ENCODE measurements at places on chromosomes 7 and 10.

GRCh38 chr10:128438417-128439063, 312.3 kb upstream of the MKI67 start:
- DNase-seq = no peak

- DNase-seq = no peak
These were observed 7.5 kb upstream of the SMNDC1 start for GRCh38 chr10:110312206-110312605.

GRCh38 chr7:158321936-158322615, 265.5 kb downstream of the PTPRN2 start:
- no peak for DNase-seq

DNA sequence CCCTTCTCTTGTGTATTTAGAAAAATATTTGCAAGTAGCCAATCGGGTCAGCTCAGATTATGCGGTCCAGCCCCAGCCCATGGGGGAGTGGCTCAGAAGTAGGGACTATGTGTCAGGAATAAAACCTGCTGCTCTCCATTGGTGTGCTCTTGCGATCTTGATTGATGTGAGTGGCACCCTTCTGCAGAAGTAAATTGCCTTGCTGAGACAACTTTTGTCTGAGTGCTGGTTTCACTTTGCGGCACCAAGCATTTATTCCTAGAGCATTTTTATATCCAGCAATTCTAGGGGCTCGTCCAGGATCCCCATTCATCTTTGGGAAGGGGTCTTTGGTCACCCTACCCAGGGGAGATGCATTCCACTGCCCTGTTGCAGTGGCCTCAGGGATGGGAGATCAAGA, 26.1 kb upstream of the FAM221A start:
- no peak for DNase-seq

DNA sequence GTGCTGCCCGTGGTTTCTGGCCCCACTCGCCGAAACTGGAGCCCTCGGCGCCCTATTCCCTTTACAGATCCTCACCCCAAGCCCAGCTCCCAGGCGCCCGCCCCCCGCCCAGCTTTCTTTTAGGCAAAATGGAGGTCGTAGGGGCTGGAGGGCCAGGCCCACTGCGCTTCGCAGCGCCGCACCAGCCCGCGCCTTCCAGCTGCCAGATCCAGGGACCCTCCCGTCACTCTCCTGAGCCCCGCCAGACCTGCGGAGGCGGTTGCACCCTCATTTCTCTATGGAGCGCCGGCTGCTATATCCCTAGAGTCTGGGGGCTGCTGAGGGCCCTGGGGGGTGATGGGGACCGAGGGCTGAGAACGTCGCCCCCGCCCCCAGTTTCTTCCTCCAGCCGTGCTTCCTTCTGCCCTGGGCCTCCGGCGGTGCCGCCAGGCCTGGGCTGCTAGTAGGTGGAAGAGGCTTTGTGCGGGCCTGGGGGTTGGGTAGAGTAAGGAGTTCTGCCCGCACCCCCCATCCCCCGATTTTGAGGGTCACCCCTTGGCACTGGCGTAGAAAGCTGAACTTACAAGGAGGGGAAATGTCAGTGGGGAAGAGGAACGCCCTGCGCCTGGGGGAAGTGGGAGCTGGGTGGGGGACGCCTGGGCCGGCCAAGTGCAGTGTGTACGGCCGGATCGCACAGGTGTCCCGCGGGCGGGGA, 1.0 kb downstream of the GNB2 start:
- peak; percentile 43 for DNase-seq

DNA sequence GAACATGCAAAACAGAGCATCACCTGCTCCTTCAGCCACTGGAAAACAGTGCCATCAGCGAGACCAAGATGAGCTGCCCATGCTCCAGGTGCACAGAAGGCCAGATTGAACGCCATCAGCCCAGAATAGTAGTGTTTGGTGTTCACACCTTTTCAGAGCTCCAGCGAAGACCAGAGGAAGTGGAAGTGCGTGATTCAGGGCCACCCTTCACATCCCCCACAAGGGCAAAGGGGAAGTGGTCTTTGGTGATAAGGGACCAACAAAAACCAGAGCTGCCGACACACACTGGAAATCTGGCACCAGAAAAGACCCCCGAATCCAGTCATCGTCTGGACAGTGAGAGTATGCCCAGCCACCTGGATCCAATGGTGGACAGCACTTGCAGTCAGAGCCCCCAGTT, 29.5 kb upstream of the TMEM72 start:
- no peak for DNase-seq

DNA sequence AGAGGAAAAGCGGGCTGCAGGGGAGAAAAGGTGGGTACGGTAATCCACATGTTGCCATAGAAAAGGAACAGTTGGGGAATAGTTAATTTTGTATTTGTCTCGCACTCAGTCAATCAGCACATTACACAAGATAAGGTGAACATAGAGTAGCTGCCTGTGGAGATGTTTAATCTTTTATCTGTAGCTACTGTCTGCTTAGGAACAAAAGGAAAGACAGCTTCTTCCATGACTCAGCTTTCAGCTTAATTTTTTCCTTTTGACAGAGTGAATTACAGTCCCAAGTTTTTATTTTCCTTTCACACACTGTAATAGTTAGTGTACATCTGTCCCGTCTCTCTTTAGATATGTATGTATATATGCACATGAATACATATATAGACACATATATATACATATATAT, 39.3 kb upstream of the PODXL start:
- no peak for DNase-seq

- DNase-seq = no peak
These were observed 150.1 kb upstream of the SHH start for GRCh38 chr7:155962191-155962967.

Measured in central memory CD4-positive, alpha-beta T cell (primary cell).